ENCODE measurements at places on chromosomes 13 and 19.

- no peaks in the 10 kb centered on the region for H3K36me3 ChIP-seq
- no peak for DNase-seq
- peaks cover 6% of the 10 kb centered on the region for H3K4me1 ChIP-seq
- H3K27ac ChIP-seq = no peak overlapping the region
These were observed 2.4 kb downstream of the ELAVL3 start for GRCh38 chr19:11478167-11479089.

DNA sequence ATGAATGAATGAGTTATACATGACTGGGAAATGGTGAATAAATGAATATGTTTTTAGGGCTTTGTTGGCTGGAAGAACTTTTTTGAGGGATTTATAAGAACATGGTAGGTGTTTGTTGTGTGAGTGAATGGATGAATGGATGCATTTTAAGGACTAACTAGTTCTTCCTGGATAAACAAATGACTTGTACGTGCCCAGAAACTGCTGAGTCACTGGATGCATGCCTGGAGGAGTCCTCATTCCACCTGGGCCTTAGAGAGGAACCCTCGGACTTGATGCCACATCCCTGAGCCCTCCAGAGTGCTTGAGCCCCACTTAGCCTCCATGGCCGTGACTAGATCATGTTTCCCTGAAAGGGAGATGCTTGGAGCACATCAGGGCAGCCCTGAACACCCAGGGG, 153.4 kb downstream of the DPF1 start:
- no peak overlapping the region for H3K4me3 ChIP-seq
- no peak for DNase-seq
- H3K27ac ChIP-seq = no peak overlapping the region
- H3K27me3 ChIP-seq = no peaks in the 10 kb centered on the region
- no peaks in the 10 kb centered on the region for H3K36me3 ChIP-seq
- no peaks in the 10 kb centered on the region for H3K4me1 ChIP-seq

DNA sequence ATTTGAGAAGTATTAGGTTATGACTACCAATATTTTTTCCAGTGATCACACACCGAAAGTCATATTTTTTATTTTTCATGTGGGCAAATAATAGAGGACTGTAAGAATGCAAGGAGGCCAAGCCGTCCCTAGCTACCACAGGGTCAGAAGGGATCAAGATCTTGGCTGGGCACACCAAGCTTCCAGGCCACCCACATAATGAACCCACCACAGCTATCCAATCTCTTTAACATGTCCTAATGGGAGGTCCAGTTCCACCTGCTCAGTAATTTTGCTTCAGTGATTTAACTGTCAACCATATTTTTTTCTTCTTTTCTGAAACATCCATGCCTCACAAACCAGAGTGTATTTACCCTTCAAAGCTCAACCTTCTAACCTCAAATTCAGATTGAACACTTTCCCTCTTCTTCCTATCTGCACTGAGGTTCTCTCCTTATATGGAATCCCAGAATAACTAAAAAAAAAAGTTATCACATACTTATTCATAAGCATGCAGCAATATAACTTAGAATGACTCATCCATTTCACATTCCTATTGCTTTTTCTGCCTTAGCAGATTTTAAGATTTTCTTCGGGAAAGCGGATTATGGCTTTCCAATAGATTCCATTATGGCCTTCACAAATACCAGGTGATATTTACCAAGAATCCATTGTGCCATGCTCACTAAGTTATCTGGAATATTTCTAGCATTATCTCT, 12.2 kb downstream of the ARGLU1 start:
- no peaks in the 10 kb centered on the region for H3K27me3 ChIP-seq
- H3K27ac ChIP-seq = no peak overlapping the region
- no peaks in the 10 kb centered on the region for H3K4me1 ChIP-seq
- DNase-seq = no peak

GRCh38 chr19:18205200-18205892, 1.5 kb upstream of the RAB3A start:
- DNase-seq = no peak
- peak overlapping the region; percentile 53 for H3K4me3 ChIP-seq
- no peak overlapping the region for H3K27ac ChIP-seq
- H3K4me1 ChIP-seq = peaks cover 7% of the 10 kb centered on the region
- no peaks in the 10 kb centered on the region for H3K36me3 ChIP-seq

GRCh38 chr13:97301382-97302095, 79.4 kb downstream of the MBNL2 start:
- DNase-seq = no peak
- H3K27ac ChIP-seq = no peak overlapping the region
- no peaks in the 10 kb centered on the region for H3K36me3 ChIP-seq
- no peaks in the 10 kb centered on the region for H3K27me3 ChIP-seq

DNA sequence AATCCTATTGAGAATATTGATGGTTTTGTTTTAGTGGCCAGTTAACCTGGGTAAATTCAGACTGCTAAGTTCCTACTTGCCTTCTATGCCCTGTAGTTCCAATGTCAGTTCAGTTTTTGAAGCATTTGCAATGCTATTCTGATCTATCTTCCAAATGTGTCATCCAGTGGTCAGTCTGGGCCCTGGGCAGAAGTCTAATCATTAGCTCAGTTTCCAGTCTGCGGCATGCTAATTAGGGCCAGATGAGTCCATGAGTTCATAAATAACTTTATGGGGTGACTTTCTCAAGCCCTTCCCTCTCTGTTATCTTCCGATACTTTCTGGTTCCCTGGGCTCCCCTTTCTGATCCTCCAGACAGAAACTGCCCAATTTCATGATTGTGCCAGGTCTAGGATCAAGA, 32.7 kb downstream of the FAM187B start:
- H3K4me1 ChIP-seq = peaks cover 4% of the 10 kb centered on the region
- no peaks in the 10 kb centered on the region for H3K36me3 ChIP-seq
- H3K4me3 ChIP-seq = no peak overlapping the region
- no peak overlapping the region for H3K27ac ChIP-seq
- no peak for DNase-seq
- H3K27me3 ChIP-seq = no peaks in the 10 kb centered on the region

DNA sequence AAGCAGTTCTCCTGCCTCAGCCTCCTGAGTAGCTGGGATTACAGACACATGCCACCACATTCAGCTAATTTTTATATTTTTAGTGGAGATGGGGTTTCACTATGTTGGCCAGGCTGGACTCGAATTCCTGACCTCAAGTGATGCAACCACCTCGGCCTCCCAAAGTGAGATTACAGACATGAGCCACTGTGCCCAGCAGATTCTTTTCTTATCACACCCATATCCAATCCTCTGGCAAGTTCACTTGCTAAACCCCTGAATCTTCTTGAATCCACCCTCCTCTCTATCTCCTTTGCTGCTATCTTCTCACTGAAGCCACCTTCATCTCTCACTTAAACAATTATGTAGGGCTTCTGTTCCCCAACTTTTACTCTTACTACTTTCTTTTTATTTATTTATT, 17.5 kb downstream of the TMEM143 start:
- no peaks in the 10 kb centered on the region for H3K27me3 ChIP-seq
- H3K4me3 ChIP-seq = no peak overlapping the region
- no peak for DNase-seq
- no peaks in the 10 kb centered on the region for H3K4me1 ChIP-seq
- H3K27ac ChIP-seq = no peak overlapping the region

- no peaks in the 10 kb centered on the region for H3K27me3 ChIP-seq
- no peaks in the 10 kb centered on the region for H3K4me1 ChIP-seq
- DNase-seq = no peak
These were observed 3.3 kb upstream of the POSTN start for GRCh38 chr13:37601648-37602440.

GRCh38 chr19:54188215-54188871, 1.0 kb downstream of the MBOAT7 start:
- H3K27ac ChIP-seq = no peak overlapping the region
- no peaks in the 10 kb centered on the region for H3K27me3 ChIP-seq
- peak overlapping the region; percentile 59 for H3K4me3 ChIP-seq

- no peak overlapping the region for H3K27ac ChIP-seq
- H3K4me1 ChIP-seq = peaks cover 3% of the 10 kb centered on the region
- H3K36me3 ChIP-seq = no peaks in the 10 kb centered on the region
- no peak for DNase-seq
- H3K4me3 ChIP-seq = no peak overlapping the region
These were observed 109.8 kb downstream of the EFNB2 start for GRCh38 chr13:106425661-106426060.

GRCh38 chr13:22080832-22081231, 410.0 kb downstream of the FGF9 start:
- DNase-seq = no peak
- no peaks in the 10 kb centered on the region for H3K4me1 ChIP-seq
- no peaks in the 10 kb centered on the region for H3K36me3 ChIP-seq
- H3K4me3 ChIP-seq = no peak overlapping the region

DNA sequence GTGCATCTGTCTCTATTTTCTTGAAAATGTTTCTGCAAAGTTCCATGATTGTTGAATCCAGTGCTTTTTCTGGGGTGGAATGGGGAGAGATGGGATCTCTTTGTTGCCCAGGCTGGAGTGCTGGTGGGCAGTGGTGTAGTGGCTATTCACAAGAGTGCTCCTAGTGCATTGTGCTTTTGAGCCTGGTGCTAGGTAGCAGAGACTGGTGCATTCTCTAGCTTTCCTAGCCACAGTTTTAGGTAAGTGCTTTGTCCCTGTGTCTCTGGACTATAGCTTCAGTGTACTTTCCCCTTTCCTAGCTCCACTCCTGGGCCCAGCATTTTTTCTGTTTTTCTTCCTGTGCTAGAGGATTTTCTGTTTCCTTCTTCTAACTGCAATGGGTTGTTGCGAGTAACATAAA, 825.6 kb downstream of the SLITRK6 start:
- H3K36me3 ChIP-seq = no peaks in the 10 kb centered on the region
- H3K27me3 ChIP-seq = no peaks in the 10 kb centered on the region
- no peaks in the 10 kb centered on the region for H3K4me1 ChIP-seq
- H3K4me3 ChIP-seq = no peak overlapping the region

DNA sequence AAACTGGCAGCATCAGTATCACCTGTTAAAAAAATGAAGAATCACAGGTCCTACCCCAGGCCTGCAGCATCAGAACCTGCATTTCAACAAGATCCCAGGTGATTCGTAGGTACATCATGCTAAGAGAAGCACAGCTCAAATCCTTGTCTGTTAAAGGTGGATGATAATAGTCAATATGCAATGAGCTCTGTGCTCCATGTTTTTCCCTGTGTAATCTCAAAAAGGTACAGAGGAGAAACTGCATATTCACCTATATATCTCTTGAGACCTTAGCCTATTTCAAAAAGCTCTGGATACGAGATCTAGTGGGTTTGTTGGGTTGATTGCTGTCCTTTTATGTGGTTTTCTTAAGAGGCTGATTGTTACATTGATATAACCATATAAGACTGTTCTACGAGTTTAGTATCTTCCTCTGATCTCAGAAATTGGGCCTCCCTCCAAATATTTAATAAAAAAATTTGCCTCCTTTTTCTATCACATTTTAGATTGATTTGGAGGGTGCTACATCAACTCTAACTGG, 148.9 kb downstream of the DCT start:
- DNase-seq = no peak
- no peak overlapping the region for H3K27ac ChIP-seq
- no peaks in the 10 kb centered on the region for H3K4me1 ChIP-seq

GRCh38 chr19:7930765-7931164, 4.8 kb upstream of the CTXN1 start:
- no peaks in the 10 kb centered on the region for H3K27me3 ChIP-seq
- no peak overlapping the region for H3K27ac ChIP-seq
- H3K4me3 ChIP-seq = no peak overlapping the region
- H3K36me3 ChIP-seq = peaks cover 49% of the 10 kb centered on the region
- no peak for DNase-seq
- 0 out of 2 replicates have a peak, but pooled peaks cover 3% of the 10 kb centered on the region for H3K4me1 ChIP-seq

DNA sequence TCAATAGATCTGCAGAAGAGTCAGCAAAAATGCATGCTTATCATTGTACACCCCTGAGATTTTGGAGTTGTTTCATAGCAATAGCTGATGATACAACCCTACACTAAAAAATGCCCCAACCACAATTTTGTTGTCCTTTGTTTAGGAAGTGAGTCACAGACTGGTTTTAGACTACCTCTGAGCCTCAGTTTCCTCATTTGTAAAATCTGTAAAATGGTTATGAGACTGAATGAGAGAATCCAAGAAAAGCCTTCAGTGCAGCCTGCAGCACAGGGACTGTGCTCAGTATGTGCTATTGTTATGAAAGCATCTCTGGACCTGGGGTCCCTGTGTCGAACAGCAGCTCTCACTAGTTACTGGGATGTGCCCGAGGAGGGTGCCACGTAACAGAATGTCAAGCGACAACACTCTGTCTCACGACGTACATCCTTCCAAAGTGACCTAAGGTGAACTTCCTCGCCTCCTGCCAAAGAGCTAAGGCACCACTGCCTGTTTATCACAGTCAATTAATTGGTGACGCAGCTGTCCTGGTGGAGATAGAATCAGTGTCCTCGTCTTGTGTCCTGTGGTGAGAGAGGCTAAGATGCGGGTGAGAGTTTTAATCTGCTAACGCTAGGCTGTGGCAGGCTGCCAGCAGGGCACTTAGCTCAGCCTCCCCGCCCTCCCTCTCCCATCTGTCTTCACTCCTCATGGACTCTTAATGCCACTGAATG, 18.1 kb downstream of the DHRS12 start:
- no peak overlapping the region for H3K4me3 ChIP-seq
- DNase-seq = no peak
- no peaks in the 10 kb centered on the region for H3K4me1 ChIP-seq
- H3K27ac ChIP-seq = no peak overlapping the region

DNA sequence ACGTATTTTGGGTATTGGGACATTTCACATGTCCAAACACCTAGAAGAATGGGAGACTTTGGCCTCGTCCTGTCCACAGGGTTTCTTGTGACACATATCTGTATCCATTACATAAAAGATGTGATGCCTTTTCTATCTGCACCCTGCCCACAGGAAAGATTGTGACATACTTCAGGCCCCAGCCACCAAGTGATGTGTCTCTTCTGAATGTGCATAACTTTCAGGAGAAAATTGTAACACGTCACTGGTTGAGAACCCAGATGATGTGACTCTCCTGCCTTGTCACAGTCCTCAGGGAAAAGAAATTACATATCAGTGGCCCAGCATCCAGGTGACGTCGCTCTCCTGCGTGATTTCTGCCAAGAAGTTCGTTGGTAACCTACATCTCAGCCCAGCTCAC, 21.0 kb upstream of the ZNF681 start:
- no peaks in the 10 kb centered on the region for H3K4me1 ChIP-seq
- H3K36me3 ChIP-seq = peaks cover 30% of the 10 kb centered on the region
- no peak for DNase-seq
- H3K27me3 ChIP-seq = no peaks in the 10 kb centered on the region

DNA sequence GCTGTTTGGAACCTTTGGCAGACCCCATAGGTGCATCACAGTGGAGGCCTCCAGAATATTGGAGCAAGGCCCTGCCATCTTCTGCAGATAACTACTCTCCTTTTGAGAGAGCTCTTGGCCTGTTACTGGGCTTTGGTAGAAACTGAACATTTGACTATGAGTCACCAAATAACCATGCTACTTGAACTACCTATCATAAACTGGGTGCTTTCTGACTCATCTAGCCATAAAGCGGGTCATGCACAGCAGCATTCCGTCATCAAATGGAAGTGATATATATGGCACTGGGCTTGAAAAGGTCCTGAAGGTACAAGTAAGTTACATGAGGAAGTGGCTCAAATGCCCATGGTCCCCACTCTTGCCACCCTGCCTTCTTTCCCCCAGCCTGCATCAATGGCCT, 782.5 kb upstream of the SLITRK6 start:
- no peaks in the 10 kb centered on the region for H3K27me3 ChIP-seq
- DNase-seq = no peak
- no peak overlapping the region for H3K4me3 ChIP-seq
- H3K4me1 ChIP-seq = no peaks in the 10 kb centered on the region
- H3K27ac ChIP-seq = no peak overlapping the region

Measured in iPS DF 6.9 (cell line).